ENCODE measurements at places on chromosomes 4 and X.

DNA sequence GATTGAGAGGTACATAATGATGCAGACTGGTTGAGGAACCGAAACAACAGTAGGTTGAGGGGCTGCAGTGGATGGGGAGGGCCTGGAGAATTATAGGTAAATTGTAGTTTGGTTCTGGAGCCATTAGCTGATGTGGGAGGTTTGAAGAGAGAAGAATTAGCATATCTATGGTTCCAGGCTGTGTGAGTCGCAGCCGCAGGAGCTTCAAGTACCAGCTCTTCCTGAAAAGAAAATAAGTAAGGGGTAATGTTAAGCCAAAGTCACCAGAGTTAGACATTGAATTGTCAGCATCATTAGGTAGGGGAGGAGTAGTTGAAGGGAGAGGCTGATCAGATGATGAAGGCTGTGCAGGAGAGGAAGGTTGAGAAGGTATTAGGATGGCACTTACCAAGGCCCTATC is 29.5 kb downstream of the PF4 start:
- no peak for DNase-seq

DNA sequence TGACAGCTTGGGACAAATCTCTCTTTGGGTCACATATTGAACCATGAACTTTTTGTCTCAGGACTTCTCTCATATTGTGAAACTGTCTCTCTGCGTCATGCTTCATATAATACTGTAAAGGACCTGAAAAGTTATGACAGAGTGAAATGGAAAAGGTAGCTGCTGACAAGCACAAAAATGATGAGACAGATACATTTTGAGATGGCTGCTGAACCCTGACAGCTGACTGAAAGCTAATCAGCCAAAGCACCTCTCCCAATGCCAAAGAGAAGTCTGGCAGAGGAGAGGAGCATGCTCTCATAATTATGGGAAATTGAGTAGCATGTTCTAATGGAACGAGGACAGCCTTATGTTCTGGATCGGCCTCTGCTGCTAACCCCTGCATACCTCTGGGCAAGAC is 873.4 kb upstream of the ADGRL3 start:
- DNase-seq, result no peak

DNA sequence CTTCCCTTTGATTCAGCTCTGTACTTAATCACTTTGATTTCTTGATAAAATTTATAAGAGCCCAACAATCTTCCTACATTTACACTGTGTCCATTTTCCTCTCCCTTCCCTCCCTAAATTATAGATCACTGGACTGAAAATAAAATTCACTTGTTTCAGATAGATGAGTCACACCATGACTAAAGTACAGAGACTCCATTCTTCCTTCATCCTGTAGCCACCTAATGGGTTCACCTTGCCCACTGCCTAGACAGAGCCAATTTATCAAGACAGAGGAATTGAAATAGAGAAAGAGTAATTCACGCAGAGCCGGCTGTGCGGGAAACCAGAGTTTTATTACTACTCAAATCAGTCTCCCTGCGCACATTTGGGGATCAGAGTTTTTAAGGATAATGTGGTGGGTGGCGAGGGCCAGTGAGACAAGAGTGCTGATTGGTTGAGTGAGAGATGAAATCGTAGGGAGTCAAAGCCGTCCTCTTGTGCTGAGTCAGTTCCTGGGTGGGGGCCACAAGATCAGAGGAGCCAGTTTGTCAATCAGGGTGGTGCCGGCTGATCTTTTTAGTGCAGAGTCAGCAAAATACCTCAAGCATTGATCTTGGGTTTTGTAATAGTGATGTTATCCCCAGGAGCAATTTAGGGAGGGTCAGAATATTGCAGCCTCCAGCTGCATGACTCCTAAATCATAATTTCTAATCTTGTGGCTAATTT is 71.3 kb upstream of the MED14 start:
- DNase-seq, result no peak

DNA sequence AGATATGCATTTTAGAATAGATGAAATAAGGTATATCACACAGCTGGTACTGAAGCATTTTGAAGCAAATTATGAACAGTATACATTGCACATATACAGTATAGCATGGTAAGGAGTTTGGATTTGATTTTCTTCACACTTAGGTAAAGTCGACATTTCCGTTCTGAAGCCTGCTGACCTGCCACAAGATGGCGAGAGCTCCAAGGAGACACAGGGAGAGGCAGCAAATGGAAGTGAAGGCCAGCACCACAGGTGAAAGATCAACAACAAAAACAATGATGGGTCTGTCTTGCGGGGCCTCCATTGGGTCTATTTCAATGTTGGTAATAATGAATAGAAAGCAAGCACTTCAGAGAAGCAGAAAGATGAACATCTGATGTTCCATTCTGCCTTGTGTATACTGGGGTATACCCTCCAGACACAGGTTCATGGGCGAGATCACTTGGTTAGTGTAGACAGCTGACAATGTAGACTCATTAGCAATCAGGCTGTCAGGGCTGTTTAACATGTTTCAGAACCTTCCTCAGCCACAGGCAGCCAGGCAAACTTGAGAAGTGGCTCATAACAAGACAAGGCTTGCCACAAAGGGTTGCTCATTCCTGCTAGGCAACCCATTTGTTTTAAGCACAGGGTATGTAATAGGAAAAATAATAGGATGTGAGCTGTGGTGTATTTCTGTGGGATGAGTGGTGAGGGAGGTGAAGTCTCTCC is 21.4 kb upstream of the NOX1 start:
- DNase-seq, result no peak

- DNase-seq, result no peak
These were observed 2.7 kb upstream of the FGF5 start for GRCh38 chr4:80263541-80264351.

DNA sequence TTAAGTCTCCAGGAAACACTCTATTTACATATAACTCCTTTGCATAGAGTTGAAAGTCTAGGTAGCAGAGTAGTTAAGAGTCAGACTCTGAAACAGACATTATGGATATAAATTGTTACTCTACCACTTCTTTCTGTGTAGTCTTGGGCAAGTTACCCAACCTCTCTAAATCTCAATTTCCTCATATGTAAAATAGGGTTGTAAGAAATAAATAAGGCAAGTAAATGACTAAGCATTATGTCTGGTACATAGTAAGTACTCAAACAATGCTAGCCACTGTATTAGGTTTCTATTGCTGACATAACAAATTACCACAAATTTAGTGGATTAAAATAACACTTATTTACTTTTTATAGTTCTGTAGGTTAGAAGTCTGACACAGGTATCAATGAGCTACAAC is 394.1 kb downstream of the PRDM5 start:
- DNase-seq, result no peak

Measured in activated T-cell treated with anti-CD3 and anti-CD28 coated beads, Interleukin-2, amount 50 U/mL, for 1 hour (primary cell).